ENCODE measurements at places on chromosomes 4 and X.

DNA sequence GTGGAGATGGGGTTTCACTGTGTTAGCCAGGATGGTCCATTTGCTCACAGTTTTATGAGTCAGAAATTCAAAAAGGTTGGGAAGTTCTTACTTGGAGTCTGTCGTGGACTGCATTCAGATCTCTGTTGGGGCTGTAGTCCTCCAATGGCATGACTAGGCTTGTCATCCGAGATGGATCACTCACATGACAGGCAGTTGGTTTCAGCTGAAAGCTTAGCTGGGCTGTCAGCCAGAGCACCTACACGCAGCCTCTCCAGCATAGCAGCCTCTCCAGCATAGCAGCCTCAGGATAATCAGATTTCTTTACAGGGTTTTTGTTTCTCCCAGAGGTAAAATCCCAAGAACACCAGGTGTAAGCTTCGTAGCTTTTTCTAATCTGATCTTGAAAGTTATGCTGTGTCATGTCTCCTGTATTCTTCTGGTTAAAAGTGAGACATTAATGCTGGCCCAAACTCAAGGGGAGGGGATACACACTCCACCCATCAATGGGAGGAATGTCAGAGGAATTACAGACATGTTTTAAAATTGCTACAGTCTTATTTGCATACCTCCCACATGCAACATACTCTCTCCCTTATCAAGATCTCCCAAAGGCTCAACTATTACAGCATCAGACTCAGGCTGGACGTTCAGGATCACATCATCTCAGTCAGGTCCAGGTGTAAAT is 31.6 kb upstream of the SOD3 start:
- DNase-seq: no peak

DNA sequence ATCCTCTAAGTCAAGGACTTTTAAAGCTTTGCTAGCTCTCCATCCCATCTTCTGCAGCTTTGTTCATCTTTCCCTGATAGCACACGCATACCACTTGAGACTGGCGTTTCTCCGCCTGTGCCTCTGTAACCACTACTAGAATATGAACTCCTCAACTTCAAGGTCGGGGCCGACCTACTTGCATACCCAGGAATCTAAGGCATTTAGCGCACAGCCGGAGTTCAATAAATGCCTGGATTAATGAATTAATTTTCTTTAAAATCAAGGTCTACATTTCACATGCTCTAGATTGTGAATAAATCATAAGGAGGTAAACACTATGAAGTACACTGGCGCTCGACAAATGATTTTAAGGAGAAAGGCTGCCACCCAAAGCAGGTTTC is 89.3 kb downstream of the HNRNPD start:
- DNase-seq: no peak

DNA sequence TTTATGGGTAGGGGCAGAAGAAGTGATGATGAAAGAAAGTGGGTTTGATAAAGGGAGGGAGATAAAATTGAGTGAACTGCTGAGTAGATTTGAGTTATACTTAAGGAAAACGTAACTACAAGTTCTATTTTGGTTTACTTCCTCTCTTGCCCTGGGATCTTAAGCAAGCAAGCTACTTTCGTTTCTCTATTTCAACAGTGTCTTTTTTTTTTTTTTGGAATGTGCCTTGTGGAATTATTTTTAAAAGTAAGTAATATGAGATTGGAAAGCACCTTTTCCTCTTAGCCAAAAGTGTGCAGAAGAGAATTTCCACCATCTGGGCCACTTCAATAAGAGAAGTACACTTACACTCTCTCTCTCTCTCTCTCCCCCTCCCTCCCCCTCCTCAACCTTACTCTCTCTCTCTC is 16.0 kb upstream of the C4orf36 start:
- no peak for DNase-seq

DNA sequence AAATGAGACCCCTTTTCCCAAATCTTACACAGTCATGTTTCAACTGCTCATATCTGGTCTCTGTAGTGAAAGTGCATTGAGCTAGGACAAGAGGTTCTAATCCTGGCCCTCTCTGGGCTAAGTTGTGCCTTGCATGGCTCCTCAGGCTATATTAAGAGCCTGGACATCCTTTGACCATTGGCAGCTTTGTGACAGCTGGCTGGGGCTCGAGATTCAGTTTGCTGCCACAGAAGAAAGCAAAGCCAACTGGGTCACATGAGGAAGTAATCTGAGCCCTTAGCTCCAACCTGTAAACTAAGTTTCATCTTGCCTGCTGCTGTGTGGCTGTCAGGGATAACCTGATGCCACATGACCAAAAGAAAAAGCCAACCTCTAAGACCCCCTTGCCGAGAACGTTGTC is 51.8 kb upstream of the JADE1 start:
- no peak for DNase-seq

GRCh38 chr4:102343964-102344519 is 1.2 kb downstream of the SLC39A8 start:
- no peak for DNase-seq

DNA sequence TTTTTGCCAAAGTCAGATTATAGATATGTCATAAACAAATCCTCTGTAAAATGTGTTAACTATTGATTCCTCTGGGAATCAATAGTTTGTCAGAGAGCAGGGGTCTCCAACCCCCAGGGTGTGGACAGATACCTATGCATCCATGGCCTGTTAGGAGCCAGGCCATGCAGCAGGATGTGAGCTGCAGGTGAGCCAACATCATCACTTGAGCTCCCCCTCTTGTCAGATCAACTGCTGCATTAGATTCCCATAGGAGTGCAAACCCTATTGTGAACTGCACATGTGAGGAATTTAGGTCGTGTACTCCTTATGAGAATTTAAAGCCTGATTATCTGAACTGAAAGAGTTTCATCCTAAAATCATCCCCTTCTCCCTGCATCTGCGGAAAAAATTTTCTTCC is 1365.4 kb downstream of the ARAP2 start:
- DNase-seq: no peak

DNA sequence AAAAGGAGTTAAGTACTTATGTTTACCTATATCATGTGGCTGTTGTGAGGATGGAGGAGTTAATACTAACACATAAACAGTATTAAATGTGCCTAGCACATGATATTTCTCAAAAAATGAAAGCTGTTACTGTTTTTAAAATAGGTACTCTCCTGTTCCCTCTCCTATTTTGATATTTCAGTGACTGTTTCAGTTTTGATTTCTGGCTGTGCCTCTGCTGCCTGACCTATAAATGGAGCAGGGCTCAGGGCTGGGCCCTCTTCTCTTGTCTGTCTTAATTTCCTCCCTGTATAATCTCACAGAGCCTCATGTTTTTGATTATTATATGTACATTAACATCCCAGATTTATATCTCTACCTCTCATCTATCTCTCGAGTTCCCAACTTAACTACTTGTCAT is 93.3 kb downstream of the UGT8 start:
- DNase-seq: peak; percentile 13

DNA sequence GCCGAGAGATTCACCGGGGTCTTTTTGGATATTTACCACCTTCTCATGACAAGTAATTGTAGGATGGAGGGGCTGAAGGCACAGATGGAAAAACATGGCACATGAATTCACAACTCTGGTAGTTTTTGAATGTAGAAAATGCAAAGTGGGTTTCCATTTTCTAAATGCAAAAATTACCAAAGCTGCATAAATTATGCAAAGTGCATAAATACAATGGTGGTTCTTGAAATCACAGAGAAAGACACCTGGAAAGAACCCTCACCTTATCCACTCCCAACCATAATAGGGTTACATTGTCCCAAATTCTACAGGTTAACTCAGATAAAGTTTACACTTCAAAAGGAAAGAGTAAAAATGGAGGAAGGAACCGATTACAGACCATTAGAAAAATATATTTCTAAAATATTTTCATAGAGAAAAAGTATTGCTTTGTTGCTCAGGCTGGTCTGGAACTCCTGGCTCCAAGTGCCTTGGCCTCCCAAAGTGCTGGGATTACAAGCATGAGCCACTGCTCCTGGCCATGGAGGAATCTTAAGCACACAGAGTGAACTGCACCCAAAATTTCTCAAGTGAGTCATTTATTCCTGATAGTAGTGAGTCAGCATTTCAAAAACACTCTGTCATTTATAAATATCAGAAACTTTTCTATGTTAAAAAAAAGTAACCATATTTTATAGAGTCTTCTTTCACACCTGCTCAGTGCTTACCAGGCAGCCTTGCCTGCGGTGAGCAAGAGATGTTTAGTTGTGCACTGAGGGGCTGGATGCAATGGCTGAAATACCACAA is 101.4 kb downstream of the FIP1L1 start:
- no peak for DNase-seq

- no peak for DNase-seq
These were observed 691 bp downstream of the MAGED1 start for GRCh38 chrX:51893931-51894696.

GRCh38 chr4:84327526-84327925 is 171.6 kb downstream of the NKX6-1 start:
- DNase-seq: no peak

- DNase-seq: peak; percentile 50
These were observed 9.1 kb downstream of the NSG1 start for GRCh38 chr4:4395849-4396627.

- DNase-seq: no peak
These were observed 26.3 kb downstream of the CNKSR2 start for GRCh38 chrX:21400408-21401121.

DNA sequence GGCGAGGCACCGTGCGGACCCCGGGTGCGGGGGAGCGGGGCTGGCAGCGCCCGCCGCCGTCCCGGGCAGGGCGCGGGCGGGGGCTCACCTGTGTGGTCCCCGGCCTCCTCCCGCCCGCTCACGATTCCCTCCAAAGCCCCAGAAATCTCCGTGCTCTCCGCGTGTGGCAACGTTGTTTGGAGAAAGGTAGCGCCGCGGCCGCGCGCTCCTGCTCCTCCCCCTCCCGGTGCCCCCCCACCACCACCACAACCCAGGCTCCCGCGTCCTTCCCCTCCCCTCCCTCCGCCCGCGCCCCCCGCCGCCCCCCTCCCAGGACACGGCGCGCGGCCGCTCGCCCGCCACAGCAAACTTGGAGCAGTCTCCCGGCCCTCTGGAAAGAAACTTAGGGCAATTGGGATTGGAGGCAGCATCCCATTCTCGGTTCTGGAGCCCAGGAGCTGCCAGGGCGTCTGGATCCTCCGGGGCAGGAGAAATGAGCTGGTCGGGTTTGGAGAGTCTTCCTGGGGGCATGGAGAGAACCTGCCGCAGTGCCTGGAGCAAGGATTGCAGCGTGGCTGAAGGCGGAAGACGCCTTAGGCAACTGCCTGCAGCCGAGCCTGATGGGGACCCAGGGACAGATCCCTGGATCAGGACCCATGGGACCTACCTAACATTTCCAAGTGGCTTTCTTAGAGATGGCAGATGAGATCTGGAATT is 855 bp downstream of the KLF3 start:
- no peak for DNase-seq

DNA sequence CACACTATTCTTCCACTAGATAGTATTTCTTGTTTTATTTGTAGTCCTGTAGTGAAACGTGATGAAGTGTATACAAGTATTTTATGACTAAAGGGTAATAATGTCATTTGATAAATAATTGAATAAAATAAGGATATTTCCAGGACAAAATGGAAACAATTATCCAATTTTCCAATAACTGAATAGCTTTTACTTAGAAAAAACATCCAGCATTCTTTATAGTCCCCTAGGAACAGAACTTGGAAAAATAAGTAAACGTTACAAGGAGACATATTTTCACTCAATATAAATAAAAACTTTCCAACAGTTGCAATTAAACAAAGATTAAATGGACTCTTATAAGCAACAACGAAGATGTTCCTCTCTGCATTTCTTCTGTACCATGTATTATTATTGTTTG is 566.0 kb downstream of the TMA16 start:
- no peak for DNase-seq

DNA sequence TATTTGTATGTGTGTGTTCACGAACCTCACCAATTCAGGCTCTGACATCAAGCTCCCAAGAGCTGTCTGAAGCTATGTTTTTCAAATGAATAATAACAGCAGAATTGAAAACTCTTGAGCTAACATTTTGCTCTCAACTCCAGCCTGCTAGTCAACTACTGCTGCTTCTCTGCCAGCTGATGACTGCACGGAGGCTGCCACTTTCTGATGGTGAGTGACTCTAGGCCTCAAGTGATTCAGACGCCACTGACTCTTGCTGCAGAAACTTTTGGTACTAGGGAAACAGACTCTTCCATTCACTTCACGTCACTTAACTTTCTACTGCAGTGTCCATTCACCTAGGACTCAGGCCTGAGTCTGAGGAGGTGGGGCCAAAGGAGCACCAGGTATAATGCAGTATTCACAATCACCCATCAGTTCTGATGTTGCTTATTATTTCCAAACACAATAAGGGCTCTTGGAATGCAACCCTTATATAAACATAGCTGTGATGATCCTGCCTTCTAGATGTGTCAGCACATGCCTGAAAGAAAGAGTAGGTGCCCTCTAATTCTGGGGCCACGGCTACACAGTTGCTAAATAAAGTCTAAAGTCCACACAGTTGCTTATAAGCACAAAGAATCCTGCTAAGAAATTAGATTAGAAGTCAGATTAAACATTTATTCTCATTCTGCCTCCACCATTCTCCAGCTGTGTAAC is 16.0 kb downstream of the PRDM8 start:
- DNase-seq: no peak

GRCh38 chr4:184574861-184575260 is 74.4 kb downstream of the CASP3 start:
- no peak for DNase-seq

- no peak for DNase-seq
These were observed 2353.5 kb downstream of the ARAP2 start for GRCh38 chr4:33890841-33891240.

DNA sequence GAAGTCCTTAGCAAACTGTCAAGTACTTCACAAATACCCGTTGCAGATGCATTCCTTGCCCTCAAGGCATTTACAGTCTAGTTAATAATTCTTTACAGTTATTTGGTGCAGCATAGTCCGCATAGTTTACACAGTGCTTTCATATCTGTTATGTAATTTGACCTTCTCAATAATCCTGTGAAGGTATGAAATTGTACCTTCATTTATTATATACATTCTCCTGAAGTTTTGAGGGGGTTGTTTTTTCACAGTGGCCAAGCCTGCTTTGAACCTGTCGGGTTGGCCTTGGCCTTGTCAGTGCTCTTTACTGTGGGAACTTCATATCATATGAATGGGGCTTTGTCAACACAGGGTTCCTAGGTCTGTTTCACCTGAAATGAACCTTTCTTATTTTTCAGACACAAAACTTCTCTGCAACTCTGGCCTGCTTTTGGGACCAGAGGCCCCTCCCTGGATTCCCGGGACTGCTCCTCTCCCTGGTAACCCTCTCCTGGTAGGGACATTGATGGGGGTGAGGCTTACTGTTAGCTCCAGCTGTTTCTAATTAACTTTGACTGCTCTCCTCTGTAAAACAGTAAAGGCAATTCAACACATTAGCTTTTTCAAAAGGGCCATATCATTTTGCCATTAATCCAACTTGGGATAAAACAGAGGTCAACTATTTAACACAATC is 9.1 kb downstream of the IGFBP7 start:
- no peak for DNase-seq

All from GM19239 (cell line).